ENCODE measurements at places on chromosomes 7 and 10. TPM values are rescaled to one million over a fixed set of nuclear protein-coding genes. Genes with fewer than 3 reads are reported as not detected.

The UPK3B gene
- 1.2 TPM for total RNA-seq

The GJD4 gene
- not detected for total RNA-seq

The TRPV5 gene
- total RNA-seq, result not detected

The GIMAP4 gene
- 62.7 TPM for total RNA-seq

The KEL gene
- total RNA-seq, result 0.37 TPM

The LBX1 gene
- total RNA-seq, result not detected

The SPDYE9 gene
- total RNA-seq, result not detected

The CALML5 gene
- total RNA-seq, result not detected

The PNLIPRP3 gene
- total RNA-seq, result not detected

The SEMA4G gene
- 1.4 TPM for total RNA-seq

The HMX3 gene
- not detected for total RNA-seq

The HOXA13 gene
- total RNA-seq, result not detected

The LIPF gene
- total RNA-seq, result not detected

The SP4 gene
- total RNA-seq, result 20.4 TPM

The HTR5A gene
- not detected for total RNA-seq

The A1CF gene
- total RNA-seq, result not detected

The SPDYE6 gene
- total RNA-seq, result not detected

The TRA2A gene
- total RNA-seq, result 96.8 TPM

Measured in activated CD4-positive, alpha-beta T cell treated with anti-CD3 and anti-CD28 coated beads, Interleukin-2, amount 10 ng/mL, durations not matched to agents 24 days and 14 days (primary cell).